ENCODE measurements at places on chromosomes 6 and 20. TPM values are rescaled to one million over a fixed set of nuclear protein-coding genes. Genes with fewer than 3 reads are reported as not detected.

NHLRC1 gene
- not detected for total RNA-seq

TRIM31 gene
- total RNA-seq = not detected

CALHM5 gene
- not detected for total RNA-seq

GRCh38 chr6:35725721-35726438 lies 11.0 kb upstream of the ARMC12 start:
- H3K27me3 ChIP-seq = no peaks in the 10 kb centered on the region
- no peaks in the 10 kb centered on the region for H3K36me3 ChIP-seq
- peaks cover 71% of the 10 kb centered on the region for H3K4me1 ChIP-seq

UNC5CL gene
- total RNA-seq = 2.3 TPM

DNA sequence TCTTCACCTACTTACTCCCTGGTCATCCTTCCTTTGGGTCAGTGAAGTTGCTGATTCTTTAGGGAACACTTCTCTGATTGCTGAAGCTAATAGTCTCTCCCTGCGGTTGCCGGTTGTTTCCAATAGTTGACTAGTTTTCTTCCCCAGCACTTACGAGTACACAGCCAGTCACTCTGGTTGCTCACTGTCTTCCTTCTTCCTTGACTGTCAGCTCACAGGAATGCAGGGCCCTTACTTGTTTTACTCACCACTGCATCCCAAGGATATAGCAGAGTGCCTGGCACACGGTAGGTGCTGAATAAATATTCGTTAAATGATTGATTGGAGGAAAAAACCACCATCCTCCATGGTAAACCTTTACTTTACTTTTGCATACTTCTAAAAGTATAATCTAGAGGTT lies 345.0 kb downstream of the QKI start:
- no peak overlapping the region for H3K27ac ChIP-seq
- H3K36me3 ChIP-seq = no peaks in the 10 kb centered on the region
- H3K27me3 ChIP-seq = peaks cover 16% of the 10 kb centered on the region
- no peak overlapping the region for H3K4me3 ChIP-seq
- DNase-seq = no peak

DNA sequence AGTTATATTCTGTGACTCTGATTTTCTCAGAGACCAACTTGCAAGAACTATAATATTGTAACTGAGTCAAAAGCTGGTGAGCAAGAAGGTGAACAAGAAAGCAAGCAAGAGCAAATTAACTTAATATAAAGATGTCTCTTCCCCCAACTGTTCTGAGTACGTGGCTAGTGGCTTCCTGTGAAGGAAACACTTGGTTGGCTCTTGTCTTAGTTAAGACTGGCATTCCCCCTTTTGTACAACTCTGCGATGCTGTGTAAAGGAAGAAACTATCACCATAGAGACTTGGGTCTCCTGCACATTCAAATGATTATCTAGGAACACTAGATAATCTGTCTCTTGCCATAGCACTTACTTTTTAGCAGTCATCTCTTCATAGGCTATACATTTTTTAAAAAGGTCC lies 47.3 kb upstream of the TNFAIP3 start:
- no peaks in the 10 kb centered on the region for H3K27me3 ChIP-seq
- DNase-seq = peak; percentile 62
- peak overlapping the region; percentile 94 for H3K27ac ChIP-seq
- H3K4me1 ChIP-seq = peaks cover 81% of the 10 kb centered on the region
- peak overlapping the region; percentile 39 for H3K4me3 ChIP-seq
- peaks cover 9% of the 10 kb centered on the region for H3K36me3 ChIP-seq

MAP3K5 gene
- total RNA-seq = 4.4 TPM

EZR gene
- total RNA-seq = 199 TPM

- H3K4me3 ChIP-seq = no peak overlapping the region
- DNase-seq = no peak
- no peak overlapping the region for H3K27ac ChIP-seq
- H3K4me1 ChIP-seq = peaks cover 67% of the 10 kb centered on the region
- H3K27me3 ChIP-seq = no peaks in the 10 kb centered on the region
Measured at GRCh38 chr6:157848693-157849092, 25.6 kb downstream of the SNX9 start.

GRCh38 chr6:25387483-25387882 lies 108.3 kb downstream of the CARMIL1 start:
- no peak overlapping the region for H3K4me3 ChIP-seq
- H3K4me1 ChIP-seq = peaks cover 22% of the 10 kb centered on the region
- peaks cover under 1% of the 10 kb centered on the region for H3K36me3 ChIP-seq
- no peaks in the 10 kb centered on the region for H3K27me3 ChIP-seq
- no peak overlapping the region for H3K27ac ChIP-seq

GRCh38 chr6:97160280-97160679 lies 122.7 kb downstream of the MMS22L start:
- H3K27ac ChIP-seq = no peak overlapping the region
- H3K4me1 ChIP-seq = no peaks in the 10 kb centered on the region
- no peaks in the 10 kb centered on the region for H3K27me3 ChIP-seq
- DNase-seq = no peak

GRCh38 chr6:134175532-134176263 lies 123.3 kb upstream of the SLC2A12 start:
- peaks cover 55% of the 10 kb centered on the region for H3K4me1 ChIP-seq
- H3K27me3 ChIP-seq = no peaks in the 10 kb centered on the region
- H3K4me3 ChIP-seq = peak overlapping the region; percentile 98
- H3K27ac ChIP-seq = peak overlapping the region; percentile 96
- DNase-seq = peak; percentile 69

- no peak overlapping the region for H3K27ac ChIP-seq
- H3K27me3 ChIP-seq = peaks cover 2% of the 10 kb centered on the region
- H3K4me3 ChIP-seq = no peak overlapping the region
- DNase-seq = no peak
- no peaks in the 10 kb centered on the region for H3K4me1 ChIP-seq
- H3K36me3 ChIP-seq = no peaks in the 10 kb centered on the region
Measured at GRCh38 chr20:59623133-59623532, 18.8 kb downstream of the PHACTR3 start.

- H3K36me3 ChIP-seq = no peaks in the 10 kb centered on the region
- H3K27ac ChIP-seq = no peak overlapping the region
- no peaks in the 10 kb centered on the region for H3K27me3 ChIP-seq
Measured at GRCh38 chr6:122116835-122117627, 282.4 kb upstream of the HSF2 start.

Data from activated CD8-positive, alpha-beta T cell treated with anti-CD3 and anti-CD28 coated beads for 36 hours (primary cell).